ENCODE measurements at places on chromosomes 4 and X.

DNA sequence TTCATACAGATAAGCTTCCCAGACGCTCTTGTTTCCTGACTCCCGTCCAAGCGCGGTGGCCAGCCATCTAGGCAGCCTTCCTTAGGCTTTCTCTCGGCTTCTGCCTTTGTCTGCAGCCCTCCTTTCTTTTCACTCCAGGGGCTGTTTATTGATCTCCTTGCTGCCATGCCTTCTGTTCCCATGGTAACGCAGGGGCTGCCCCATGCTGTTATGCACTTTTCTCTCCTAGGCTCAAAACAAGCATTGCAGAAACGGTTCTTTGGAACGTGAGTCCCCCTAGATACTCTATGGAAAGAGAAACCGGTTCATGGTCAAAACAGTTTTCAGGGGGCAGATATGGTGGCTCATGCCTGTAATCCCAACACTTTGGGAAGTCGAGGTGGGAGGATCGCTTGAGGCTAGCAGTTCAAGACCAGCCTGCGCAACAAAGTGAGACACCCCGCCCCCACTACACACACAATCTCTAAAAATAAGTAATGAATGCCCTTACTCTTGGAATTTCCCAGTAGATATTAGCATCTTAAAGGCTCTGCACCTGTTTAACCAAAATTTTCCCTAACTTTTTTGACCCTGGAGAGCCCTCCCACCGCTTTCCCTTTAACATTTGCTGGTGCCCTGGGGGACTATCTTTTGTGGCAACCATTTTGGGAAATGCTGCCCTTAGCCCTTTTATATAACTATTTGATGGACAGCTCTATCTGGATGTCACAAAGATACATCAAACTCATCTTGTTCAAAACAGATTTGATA lies 53.9 kb upstream of the ZNF157 start:
- no peak for DNase-seq

- no peak for DNase-seq
Observed at GRCh38 chrX:42128020-42128419, 204.7 kb upstream of the CASK start.

GRCh38 chrX:130770615-130771014 lies 132.4 kb downstream of the ENOX2 start:
- no peak for DNase-seq

DNA sequence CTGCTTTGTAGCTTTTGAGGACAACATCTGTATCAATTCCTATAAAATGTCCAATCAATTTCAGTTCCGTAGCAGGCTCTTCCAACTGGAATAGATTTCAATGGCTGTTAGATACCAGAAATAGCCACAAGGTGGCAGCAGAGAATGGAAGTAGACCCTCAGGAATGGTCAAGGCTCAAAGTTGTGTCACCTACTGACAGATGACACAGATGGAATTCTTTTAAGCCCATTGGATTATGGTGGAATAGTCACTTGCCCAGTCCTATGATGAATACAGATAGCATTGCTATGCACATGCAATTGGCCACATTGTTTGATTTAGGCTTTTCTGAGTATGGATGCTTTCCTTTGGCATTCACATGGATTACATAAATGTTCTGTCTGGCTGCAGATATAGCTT lies 130.4 kb upstream of the RADX start:
- no peak for DNase-seq

DNA sequence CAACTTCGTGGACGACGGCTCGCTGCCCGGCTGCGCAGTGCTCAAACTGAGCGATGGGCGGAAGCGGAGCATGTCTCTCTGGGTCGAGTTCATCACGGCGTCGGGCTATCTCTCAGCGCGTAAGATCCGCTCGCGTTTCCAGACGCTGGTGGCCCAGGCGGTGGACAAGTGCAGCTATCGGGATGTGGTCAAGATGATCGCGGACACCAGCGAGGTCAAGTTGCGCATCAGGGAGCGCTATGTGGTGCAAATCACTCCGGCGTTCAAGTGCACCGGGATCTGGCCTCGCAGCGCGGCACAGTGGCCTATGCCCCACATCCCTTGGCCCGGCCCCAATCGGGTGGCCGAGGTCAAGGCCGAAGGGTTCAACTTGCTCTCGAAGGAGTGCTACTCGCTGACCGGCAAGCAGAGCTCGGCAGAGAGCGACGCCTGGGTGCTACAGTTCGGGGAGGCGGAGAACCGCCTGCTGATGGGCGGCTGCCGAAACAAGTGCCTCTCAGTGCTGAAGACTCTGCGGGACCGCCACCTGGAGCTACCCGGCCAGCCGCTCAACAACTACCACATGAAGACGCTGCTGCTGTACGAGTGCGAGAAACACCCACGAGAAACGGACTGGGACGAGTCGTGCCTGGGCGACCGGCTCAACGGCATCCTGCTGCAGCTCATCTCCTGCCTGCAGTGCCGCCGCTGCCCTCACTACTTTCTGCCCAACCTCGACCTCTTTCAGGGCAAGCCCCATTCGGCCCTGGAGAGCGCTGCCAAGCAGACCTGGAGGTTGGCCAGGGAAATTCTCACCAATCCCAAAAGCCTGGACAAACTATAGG lies 1.5 kb downstream of the MAB21L2 start:
- no peak for DNase-seq

DNA sequence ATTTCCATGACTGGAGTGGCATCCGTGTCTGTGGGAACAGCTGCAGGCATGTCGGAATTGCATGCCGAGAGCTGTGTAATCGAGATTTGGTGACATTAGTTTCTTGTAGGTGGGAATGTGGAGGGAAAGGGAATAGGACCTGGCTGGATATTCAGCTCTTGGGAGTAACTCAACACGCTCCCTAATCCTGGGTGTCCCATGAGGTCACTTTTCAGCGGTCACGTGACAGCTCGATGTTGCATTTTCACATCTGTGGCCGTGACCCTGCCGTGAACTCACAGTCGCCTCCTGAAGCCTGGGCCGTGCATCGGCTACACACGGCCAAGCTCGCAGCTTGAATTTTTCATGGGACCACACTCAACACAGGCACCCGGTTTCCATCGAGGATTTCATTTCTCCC lies 25.8 kb upstream of the PSAPL1 start:
- DNase-seq: no peak

DNA sequence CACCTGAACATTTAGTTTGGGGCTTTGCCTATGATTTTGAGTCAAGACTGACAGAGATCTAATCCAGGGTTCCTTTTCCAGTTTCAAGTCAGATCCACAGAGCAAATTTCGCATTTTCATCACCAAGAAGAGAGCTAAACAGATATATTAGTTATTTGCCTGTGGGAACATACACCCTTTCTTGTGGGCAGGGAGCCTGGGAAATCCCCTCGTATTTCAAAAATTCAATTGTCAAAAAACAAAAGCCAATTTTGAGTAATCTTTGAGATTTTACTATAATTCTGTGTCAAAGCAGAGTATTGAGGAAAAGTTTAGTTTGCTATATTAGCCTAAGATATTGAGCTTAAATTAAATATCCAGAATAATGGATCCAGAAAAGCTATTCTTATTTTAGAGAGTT lies 56.6 kb downstream of the AFM start:
- DNase-seq: no peak

Data from stimulated activated CD8-positive, alpha-beta memory T cell treated with anti-CD3 and anti-CD28 coated beads, Interleukin-2, amount 100 ng/mL, for 1 hour (primary cell).